ENCODE measurements at places on chromosomes 2 and 18.

- DNase-seq = no peak
These were observed 309.8 kb upstream of the COL3A1 start for GRCh38 chr2:188664416-188664815.

- no peak for DNase-seq
These were observed 287.2 kb downstream of the CYP26B1 start for GRCh38 chr2:71860381-71860926.

DNA sequence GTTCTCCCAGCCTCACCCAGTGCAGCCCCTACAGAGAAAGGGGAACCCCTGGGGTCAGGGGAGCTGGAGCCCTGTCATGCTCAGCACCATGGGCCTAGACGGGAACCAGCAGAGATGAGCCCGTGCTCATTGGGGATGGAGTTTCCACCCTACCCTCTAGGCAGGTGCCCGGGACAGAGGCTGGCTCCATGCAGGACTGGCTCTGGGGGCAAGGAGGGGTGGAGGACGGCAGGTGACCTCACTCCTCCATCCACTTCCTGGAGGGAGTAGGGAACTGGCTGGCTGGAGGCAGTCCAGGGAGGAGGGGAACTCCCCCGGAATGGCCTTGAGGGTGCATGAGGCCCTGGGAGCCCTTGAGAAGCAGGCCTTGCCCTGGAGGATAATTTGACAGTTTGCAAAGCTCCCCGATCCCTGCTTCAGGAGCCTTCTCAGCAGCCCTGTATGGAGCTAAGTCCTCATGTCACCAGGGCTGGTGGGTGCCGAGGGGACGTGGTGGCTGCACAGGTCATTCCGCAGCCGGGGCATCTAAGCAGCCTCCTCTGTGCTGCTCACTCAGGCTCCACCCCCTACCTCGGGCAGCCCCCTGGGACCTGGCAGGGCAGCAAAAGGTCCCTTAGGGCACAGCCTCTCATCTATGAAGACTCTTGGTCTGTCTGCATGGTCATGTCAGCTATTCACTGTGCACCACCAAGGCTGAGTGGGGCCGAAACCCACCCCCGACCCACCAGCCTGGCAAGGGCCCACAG lies 2.1 kb downstream of the NEURL3 start:
- DNase-seq = no peak

DNA sequence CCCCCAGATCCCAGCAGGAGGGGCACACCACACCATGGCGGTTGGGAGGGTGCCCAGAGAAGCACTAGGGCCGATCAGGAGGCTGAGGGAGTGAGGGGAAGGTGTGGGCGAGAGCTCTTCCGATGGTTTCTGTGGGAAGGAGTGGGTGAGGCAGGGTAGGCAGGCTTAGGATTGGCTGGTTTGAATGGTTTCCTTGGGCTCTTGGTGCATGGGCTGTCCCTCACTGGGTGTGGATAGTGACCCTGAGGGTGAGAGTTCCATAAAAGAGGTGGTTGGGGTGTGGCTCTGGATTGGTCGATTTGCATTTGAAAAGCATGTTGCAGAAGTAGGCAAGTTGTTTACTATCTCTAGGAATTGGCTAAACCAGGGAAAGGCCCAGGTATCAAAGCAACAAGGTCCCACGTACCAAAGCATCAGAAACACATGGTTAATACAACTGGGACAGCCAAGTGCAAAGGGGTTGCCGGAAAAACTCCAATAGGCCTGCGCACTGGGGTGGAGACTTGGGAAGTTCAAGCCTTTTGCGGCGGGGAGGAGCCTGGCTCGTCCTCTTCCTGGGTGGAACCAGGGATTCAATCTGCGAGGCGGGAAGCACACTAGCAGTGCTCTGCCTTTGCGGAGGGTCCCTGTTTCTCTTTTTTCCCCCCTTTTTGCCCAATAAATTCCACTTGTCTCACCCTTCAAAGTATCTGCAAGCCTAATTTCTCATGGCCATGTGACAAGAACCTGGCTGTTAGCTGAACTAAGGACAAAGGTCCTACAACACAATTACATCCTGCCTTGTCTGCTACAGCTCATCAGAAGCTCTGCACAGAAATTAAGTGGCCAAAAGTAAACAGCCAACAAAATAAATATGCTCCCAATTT lies 43.2 kb downstream of the IL1R2 start:
- DNase-seq = no peak

GRCh38 chr2:118021356-118021755 lies 7.5 kb upstream of the CCDC93 start:
- no peak for DNase-seq

- DNase-seq = peak; percentile 39
These were observed 23.0 kb upstream of the NTSR2 start for GRCh38 chr2:11692966-11693521.

- no peak for DNase-seq
These were observed 130.9 kb upstream of the CAVIN2 start for GRCh38 chr2:191977754-191978153.

- no peak for DNase-seq
These were observed 423.3 kb downstream of the LPIN1 start for GRCh38 chr2:12169721-12170120.

DNA sequence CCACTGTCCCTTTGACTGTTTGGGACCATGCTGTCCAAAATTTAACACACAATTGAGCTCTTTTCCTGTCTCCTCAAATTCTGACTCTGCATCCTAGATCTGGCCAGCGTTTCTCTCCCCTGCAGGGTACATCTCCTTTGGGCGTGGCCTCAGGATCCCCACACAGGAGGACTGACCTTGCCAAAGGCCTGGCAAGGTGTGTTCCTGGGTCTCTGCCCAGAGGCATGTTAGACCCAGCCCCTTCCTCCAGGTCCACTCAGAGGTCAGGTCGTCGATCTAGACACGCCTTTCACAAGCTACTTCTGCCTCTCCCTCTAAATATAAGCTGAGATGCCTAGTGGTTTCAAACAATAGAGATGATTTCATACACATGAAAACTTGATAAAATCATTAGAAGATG lies 45.4 kb upstream of the SMIM21 start:
- DNase-seq = no peak

GRCh38 chr18:22253156-22253555 lies 83.8 kb downstream of the GATA6 start:
- no peak for DNase-seq

DNA sequence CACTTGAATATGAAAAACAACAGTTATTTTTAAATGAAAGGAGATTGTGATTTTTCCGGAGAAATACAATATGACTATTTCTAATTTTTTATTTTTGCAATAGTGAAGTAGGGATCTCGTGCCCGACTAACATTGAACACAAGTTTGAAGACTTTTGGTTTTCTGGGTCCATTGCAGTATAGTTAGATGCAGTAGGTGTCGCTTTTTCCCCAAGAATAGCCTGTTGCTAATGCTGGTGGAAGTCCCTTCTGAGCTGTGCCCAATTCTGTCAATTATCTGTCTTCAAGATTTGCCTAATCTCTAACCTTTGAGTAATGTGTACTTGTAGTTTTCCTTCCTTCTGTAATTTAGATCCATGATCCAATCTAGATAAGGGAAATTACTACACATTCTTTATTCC lies 36.5 kb downstream of the SEMA4F start:
- no peak for DNase-seq

DNA sequence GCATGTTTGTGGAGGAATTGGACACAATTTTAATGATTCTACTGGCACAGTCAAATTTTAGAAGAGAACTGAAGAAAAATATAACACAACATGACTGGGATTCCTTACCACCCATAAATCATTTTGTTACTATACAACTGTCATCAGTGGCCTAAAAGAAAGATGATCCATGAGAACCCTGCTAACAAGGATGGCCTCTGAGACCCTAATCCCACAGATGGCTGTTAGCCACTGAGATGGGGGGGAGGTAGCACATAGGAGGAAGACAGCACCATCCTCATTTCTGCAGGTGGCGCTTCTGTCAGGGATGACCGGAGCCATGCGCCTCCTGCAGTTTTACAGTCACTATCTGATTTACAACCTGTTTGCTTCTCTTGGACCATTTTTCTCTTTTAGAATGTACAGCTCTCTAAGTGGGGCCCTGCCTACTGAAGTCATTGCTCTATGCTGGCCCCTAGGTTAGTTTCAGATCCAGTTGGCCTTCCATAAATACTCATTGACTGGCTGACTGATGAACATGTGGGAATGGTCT lies 279.8 kb downstream of the NAPG start:
- no peak for DNase-seq

DNA sequence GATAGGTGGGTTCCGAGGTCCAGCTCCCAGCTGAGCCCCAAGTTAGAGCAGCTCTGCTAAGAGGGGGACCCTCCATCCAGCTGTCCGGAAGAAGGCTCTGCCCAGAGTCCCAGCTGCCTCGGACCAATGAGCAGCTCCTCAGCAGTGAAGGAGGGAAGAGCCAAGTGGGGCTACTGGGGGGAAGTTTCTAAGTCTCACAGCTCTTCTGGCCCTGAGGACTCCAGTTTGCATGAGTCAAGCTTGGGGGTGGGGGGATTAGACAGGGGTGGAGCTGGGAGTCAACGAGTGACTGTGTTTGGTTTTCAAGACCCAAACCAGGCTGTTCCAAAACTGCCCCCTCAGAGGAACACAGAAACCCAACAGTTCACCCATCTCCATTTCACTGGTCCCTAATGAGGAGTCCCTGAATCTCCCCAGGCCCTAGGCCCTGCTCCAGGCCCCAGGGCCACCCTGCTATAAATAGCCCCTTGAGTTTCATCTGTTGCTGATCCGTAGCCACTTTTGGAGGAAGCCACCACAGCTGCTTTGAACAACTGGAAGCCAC lies 100.9 kb downstream of the TNS1 start:
- no peak for DNase-seq

GRCh38 chr2:157900203-157900602 lies 24.1 kb upstream of the ACVR1 start:
- DNase-seq = no peak

DNA sequence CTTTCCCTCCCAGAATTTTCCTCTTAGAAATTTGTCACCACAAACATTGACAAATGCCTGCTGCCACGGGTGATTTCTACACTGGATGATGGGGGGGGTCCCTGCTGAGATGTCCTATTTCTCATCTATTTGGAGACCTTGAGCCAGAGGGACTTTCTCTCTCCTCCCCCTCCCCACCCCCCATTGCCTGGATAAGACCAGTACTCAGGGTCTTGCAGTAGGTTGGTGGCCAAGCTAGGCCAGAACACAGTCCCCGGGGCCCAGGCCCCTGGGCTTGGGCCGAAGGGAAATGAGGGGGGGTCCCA lies 560 bp upstream of the DUSP2 start:
- DNase-seq = no peak

GRCh38 chr2:106168657-106169056 lies 25.4 kb downstream of the UXS1 start:
- DNase-seq = no peak

DNA sequence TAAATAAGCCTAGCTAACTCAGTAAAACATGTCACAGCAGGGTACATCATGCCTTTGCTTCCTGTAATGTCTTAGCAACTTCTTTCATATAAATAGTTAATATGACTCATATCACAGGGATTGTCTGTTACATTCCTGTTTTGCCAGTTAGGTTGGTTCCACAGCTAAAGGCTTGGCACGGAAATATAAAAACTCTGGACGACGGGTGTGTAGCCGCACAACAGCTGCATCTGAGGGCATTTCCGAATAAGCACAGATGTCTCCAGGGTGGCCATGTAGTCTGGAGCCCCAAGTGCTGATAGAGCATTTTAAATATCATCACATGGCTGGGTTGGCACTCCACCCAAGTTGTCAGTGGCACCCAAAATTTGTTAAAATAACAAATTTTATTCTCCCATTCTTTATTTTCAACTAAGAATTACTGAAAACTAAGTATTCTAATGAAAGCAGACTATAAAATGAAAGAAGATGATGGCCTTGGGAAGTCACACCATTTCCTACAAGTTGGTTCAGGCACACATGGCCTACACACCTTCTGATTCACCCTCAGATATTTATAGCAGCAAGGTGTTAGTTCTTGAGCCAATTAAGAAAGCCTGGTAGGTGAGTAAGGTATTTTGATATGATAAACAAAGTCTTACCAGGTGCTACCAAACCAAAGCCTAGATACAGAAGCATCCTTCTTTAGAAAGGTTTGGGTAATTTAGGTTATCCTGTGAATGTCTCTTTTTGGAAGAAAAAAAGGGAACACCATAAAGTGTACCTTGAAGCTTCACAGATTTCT lies 61.8 kb upstream of the STK17B start:
- DNase-seq = no peak

DNA sequence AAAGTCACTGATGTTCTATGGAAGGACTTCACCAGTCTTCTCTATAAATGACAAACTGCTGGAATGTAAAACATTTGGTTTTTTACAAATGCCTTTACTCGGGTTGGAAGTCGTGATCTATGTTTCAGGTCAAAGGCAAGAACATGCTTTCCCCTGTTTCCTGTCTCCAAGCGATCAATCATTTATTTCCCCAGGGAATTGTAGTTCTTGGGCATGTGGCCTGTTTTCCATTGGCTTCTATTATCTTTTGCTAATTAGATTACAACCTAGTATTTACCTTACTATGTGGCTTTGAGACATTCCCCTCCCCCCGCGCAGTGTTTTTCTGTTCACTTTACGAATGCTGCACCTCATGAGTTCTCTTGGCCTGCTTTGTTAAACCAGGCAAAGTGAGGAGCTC lies 684.2 kb downstream of the EPHA4 start:
- no peak for DNase-seq

Data from stimulated activated CD4-positive, alpha-beta T cell treated with anti-CD3 and anti-CD28 coated beads, Interleukin-1b, Interleukin-23, amount 100 ng/mL, for 1 hour (primary cell).